ENCODE measurements at places on chromosomes 2 and 18. TPM values are rescaled to one million over a fixed set of nuclear protein-coding genes. Genes with fewer than 3 reads are reported as not detected.

DNA sequence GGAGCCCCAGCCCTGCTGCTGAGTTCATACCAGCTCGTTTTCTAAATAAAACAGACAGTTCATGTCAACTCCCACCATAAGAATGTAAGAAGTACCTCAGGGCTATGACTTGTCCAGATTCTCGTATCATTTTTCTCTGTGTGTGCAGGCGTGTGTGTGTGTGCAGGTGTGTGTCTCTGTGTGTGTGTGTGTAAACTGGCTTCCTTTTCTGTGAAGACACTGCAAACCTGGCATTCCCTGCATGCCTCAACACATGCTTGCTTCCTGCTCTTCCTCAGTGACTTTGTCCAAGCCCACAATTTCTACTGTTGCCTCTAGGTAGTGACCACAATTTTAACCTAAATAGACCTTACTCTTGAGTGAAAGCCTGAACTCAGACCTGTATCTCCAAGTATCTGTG lies 879.0 kb downstream of the SLC4A3 start:
- H3K36me3 ChIP-seq: no peaks in the 10 kb centered on the region
- H3K4me1 ChIP-seq: peaks cover 13% of the 10 kb centered on the region
- H3K4me3 ChIP-seq: no peak overlapping the region
- H3K27ac ChIP-seq: no peak overlapping the region
- DNase-seq: no peak

GRCh38 chr2:172926785-172927640 lies 148.6 kb upstream of the MAP3K20 start:
- no peak overlapping the region for H3K27ac ChIP-seq
- H3K36me3 ChIP-seq: no peaks in the 10 kb centered on the region
- peaks cover 18% of the 10 kb centered on the region for H3K4me1 ChIP-seq
- H3K4me3 ChIP-seq: no peak overlapping the region

Gene IL18RAP
- total RNA-seq: 0.35 TPM

GRCh38 chr2:137000811-137001210 lies 235.5 kb downstream of the THSD7B start:
- H3K36me3 ChIP-seq: no peaks in the 10 kb centered on the region
- no peak overlapping the region for H3K27ac ChIP-seq
- no peaks in the 10 kb centered on the region for H3K27me3 ChIP-seq

DNA sequence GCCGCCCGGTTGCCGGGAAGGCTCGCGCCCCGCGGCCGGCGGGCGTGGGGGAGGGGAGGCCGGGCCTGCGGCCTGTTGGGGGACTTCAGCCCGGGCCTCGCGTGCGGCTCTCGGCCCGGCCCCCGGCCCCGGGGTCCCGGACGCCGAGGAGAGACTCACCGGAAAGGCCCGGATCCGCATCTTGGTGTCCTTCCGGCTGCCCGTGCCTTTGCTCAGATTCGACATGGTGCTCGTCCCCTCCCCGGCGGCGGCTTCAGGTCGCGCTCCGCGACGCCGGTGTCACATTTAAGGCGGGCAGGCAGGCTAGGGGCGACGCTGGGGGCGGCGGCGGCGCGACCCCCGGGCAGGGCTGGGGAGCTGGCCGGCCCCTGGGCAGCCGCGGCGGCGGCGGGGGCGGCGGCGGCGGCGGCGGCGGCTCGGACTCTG lies 365 bp downstream of the CUL3 start:
- peak overlapping the region; percentile 92 for H3K4me3 ChIP-seq
- peak overlapping the region; percentile 89 for H3K27ac ChIP-seq
- H3K36me3 ChIP-seq: peaks cover 5% of the 10 kb centered on the region
- DNase-seq: peak; percentile 68

DNA sequence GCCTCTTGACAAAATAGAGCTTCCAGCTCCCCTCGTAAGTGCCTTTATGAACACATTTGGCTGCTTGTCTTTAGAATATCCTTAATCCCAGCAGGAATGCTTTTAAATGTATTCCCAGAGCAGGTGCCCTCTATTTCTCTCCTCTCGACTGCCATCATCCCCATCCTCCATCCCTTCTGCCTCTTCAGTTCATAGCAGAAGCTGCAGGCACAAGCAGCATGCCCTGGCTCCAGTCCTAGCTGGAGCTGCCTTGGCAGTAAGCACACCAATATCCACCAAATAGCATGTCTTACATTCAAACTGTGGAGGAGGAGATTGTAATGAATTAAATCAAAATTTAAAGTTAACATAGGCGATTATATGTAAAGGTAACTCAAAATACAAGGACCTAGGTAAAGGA lies 891.3 kb upstream of the SLC39A10 start:
- no peaks in the 10 kb centered on the region for H3K27me3 ChIP-seq
- H3K4me3 ChIP-seq: no peak overlapping the region
- DNase-seq: no peak
- no peaks in the 10 kb centered on the region for H3K4me1 ChIP-seq
- H3K36me3 ChIP-seq: no peaks in the 10 kb centered on the region
- no peak overlapping the region for H3K27ac ChIP-seq

DNA sequence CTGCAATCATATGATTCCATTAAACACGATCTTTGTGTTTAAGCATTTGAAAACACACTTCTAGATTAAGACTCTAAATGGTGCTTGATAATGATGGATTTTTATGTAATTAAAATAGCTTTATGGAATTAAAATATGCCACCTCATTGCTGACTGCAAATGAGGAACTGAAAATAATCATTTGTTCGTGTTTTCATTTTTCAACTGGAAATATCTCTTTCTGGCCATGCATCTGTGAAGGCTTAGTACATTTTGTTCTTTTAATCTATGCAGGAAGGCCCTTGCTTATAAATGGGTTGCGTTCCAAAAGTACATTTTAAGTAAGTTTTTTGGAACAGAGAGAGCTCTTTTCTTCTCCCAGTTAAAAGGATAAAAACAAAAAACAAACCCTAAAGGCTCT lies 125.5 kb downstream of the MC4R start:
- no peaks in the 10 kb centered on the region for H3K4me1 ChIP-seq
- DNase-seq: peak; percentile 37
- no peak overlapping the region for H3K27ac ChIP-seq

GRCh38 chr2:60152226-60152833 lies 401.1 kb downstream of the BCL11A start:
- no peaks in the 10 kb centered on the region for H3K4me1 ChIP-seq
- H3K27me3 ChIP-seq: no peaks in the 10 kb centered on the region
- no peak for DNase-seq

DNA sequence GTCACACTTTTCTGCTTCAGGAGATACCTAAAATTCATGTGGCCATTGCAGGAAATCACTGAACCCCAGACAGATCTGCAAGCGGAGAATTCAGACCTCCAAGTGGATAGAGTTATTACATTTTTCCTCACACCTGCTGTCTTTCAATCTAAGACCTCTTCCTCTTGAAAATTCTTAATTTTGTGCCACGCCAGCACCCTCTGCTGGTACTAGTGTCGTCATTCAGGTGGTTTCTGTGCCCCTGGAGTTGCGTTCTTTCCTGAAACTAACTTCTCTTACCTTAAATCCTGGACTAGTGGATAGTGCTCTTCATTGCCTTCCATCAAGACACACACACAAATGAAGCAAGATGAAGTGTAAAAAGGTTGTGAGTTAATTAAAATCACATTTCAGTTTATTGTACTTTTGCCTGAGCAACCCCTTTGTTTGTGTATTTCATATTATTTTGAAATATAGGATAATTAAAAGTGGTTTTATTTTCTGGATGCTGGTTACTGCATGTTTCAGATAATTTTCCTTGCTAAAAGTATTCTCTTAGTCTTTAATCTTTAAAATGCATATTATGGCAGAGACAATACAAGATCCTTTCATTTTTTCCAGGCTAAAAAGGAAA lies 1.6 kb upstream of the DNER start:
- peaks cover 29% of the 10 kb centered on the region for H3K27me3 ChIP-seq
- no peak overlapping the region for H3K27ac ChIP-seq
- peaks cover 13% of the 10 kb centered on the region for H3K4me1 ChIP-seq
- no peak overlapping the region for H3K4me3 ChIP-seq
- peak; percentile 13 for DNase-seq

Gene MTHFD2
- total RNA-seq: 27.3 TPM

DNA sequence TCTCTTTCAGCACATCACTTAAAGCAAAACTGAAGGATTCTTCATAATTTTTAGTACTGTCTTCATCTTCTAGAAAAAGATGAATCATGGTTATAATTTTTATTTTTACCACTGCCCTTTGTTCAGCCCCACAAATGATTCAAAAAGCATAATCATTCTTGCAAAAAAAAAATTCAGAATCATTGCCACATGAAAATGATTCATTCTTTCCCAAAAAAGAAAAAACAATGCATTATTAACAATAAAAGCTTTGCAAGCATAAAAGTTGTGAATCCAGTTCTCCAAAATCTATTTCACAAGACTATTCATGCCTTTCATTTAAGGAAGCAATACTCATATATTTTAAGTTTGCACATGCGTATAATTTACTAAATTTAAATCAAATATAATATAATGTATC lies 204.8 kb downstream of the RBM43 start:
- H3K4me3 ChIP-seq: no peak overlapping the region
- no peaks in the 10 kb centered on the region for H3K4me1 ChIP-seq
- no peaks in the 10 kb centered on the region for H3K27me3 ChIP-seq
- H3K36me3 ChIP-seq: no peaks in the 10 kb centered on the region
